ENCODE measurements at places on chromosomes 5 and 9.

DNA sequence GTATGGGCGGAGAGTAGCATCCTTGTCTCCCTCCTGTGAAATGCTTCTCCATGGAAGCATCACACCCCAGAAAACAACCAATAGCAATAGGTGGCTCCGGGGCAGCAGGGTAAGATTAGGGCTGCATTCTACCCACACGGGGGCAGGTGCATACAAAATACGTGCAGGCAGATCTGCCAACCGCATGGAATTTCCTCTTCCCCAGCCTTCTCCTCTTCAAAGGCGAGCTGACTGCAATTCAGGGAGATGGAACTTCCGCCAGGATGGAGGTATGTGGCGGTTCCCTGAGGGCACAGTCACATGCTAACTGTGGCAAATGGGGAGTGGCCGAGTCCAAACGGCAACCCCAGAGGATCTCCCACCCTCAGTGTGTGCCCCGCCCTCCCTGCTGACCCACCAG, 81.5 kb downstream of the LMNB1 start:
- DNase-seq, result no peak

GRCh38 chr9:125529589-125530515, 177.2 kb downstream of the MAPKAP1 start:
- DNase-seq, result no peak

DNA sequence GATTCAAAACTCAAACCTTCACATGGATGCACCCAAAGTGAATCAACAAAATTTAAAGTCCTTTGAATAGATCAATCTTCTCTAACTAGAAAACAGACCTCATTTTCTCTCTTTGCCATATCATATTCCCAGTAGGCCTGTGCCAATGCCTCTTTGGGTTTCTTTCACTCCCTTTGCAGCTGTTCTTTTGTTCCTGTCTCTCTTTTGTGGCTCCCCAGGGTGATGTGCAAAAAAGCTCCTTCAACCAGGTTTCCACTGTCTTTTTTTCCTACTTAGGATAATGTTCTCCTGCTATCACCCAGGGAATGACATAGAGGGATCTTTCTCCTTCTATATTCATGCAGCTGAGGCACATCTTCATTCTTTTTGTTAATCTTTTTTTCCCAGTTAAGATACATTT, 54.6 kb downstream of the MARCHF3 start:
- DNase-seq, result no peak

GRCh38 chr5:11037941-11038340, 276.9 kb upstream of the DAP start:
- no peak for DNase-seq

GRCh38 chr5:105134328-105134727, 1571.7 kb upstream of the NUDT12 start:
- no peak for DNase-seq

DNA sequence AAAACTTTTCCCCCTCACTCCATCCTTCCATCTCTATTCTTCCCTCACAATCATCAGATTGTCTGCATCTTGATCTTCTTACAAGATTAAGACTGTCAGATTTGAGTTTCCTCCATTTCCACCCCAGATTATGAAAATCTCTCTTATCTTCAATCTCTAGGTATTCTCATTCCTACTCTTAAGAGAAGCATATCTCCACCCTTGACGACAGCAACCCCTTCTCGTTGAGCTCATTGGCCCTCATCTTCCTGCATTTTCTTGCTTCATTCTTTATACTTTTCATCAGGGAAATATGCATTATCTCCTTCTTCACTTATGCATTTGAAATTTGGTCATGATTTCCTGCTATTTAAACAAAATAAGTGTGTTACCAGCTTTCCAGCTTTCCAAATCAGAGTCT, 301.3 kb downstream of the DNAH5 start:
- DNase-seq, result no peak

GRCh38 chr5:180160789-180161188, 48.2 kb downstream of the RASGEF1C start:
- DNase-seq, result no peak

DNA sequence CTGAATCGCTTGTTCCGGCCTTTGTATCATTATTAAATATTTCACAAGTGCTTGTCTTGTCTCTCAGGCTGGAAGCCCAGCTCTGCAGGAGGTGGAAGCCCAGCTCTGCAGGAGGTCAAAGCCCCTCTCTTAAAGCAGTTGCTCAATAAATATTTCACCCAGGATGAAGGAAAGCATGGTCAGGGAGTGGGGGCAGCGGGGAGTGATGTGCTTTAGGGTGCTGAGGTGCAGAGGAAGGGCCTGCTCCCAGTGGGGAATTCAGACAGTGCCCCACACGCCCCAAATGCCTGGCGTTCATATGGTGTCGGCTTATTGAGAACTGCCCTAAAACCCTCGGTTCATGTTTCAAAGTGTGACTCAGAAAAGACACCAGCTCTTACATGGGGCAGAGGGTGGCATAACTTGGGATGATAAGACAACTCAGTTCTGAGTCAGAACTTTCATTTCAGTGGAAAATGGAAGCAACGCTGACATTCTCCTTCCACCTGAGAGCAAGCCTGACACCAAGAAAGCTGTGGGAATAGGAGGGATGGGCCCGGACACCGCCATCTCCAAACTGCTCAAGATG, 114.3 kb upstream of the DAP start:
- no peak for DNase-seq

DNA sequence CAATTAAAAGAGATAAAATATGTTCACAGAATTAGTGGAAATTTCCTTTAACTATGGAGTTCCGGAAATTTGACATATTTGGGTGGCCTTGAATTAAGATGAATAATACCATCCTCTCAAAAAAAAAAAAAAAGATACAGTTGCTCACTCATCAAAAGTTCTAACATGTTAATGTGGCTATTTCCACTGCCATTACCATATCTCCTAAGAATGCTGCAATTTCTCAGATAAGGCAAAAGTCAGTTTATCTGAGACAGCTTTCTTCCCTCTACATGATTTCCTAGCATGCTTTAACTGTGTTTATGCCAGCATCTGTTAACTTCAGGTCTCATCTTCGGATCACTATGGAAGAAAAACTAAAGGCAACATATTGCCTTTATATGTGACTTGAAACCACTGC, 2.6 kb downstream of the FASTKD3 start:
- DNase-seq, result no peak

DNA sequence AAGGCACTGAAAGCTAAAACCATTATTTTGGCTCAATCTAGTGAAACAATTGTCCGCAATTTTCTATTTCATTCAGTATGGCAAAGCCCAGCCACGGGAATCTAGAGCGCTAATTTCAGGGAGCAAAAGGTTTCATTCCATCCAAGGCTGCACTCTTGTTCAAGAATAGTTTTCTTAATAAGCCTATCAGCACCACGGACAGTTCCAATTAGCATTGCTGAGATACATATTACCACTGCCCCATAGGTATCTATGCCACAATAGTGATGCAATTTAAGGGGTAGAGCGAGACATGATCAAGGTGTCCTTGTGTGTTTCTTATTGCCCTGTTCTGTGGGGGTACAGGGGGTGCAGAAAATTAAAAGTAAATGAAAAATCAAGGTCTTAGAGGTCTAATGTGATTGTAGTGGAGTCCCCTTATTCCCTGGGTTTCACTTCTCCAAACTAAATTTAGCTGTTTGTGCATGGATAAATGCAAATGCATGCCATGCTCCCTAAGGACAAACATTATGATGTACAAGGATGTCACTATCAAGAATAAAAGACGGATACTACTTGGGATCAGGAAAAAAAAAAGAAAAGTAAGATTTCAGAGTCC, 45.5 kb downstream of the SPOCK1 start:
- DNase-seq, result no peak

GRCh38 chr9:123296174-123296573, 27.8 kb upstream of the STRBP start:
- no peak for DNase-seq

DNA sequence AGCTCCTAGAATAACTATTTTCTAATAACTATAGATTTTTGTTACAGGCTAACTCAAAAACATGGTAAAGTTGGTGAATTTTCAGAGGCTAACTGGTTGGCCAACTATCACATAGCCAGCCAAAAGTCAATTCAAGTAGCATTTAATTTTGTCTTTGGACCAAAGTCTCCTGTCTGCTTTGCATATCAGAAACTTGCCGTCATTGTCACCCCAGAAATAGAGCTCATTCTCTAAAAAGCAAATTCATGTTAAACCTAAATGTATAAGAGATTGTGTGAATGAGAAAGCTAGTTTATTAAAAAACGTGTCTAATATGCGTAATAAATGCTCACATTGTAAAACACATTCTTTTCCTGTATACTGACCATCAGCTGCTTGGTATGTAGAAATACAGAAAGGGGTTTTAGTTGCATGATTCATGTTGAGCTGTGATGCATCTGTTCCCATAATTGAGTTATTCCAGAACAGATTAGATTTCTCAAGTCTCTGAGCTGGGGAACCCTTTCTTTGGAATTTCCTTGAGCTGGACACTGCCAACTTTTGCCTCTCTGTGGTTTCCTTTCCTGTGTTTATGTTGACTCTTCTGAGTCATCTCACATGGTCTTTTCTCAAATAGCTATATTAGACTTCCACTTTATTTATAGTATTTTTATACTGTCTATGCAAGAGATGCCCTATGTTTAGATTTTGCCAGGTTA, 7.3 kb downstream of the SRFBP1 start:
- DNase-seq, result no peak

DNA sequence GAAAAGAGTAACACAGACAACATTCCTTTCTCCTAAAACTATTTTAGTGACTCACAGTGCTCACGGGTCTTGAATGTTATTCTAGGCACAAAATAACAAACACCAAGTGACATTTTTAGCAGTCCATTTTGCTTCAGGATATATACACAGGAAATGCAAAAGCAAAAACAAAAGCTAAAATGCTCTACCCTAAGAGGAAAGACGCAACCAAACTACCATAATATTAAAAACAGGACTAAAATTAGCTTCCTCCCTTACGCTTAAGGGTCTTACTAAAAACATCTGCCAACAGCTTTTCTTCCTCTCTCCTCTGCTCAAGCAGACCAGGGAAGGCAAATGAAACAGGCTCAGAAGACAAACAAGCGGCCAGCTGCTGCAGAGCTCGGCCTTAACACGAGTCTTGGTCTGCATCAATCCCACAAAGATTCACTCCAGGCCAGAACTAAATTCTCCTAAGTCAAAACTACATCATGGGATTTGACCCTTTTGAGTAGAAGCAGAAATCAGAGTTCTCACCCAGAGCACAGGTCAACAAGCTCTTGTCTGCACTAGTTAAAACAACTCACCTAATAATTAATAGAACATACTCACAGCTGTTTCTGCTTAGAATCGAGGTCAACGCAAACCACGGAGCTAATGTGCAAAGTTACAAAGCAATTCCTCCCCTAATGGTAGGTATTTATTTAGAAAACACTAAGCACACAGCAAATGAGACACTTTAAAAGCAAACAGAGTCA, 62.3 kb downstream of the RAPGEF1 start:
- no peak for DNase-seq

DNA sequence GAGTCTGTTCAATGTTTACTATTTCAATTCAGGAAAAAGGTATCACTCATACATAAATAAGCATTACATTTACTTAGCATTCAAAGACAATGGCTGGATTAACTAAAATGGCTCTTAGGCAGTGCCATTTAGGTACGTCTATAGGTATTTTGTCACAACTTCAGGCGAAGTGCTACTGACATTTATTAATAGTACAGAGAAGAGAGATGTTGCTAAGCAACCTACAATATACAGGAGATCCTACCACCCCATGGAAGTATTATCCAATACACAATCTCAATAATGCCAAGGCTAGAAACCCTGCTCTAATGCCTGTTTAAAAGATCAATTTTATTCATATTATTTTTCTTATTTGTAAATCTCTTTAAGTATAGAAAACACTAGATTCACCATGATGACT, 76.0 kb downstream of the UBAP2 start:
- no peak for DNase-seq

DNA sequence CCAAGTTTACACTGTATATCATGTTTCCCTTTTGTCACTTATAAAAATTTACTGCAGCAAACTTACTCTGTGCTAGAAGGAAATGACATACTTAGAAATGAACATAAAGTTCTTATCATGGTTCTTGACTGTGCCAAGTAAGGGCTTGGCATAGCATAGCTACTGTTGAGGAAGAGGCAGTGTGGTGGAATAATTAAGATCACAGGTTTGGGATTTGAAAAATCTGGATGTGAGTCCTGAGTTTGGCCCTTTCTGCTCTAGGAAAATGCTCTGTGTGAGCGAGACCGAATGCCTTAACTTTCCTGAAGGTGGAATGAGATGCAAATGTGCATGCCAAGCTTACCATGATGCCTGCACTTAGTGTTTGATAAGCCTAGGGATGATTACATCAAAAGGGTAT, 99.5 kb downstream of the INSYN2B start:
- no peak for DNase-seq

GRCh38 chr9:78934880-78935279, 636.9 kb upstream of the TLE4 start:
- no peak for DNase-seq

DNA sequence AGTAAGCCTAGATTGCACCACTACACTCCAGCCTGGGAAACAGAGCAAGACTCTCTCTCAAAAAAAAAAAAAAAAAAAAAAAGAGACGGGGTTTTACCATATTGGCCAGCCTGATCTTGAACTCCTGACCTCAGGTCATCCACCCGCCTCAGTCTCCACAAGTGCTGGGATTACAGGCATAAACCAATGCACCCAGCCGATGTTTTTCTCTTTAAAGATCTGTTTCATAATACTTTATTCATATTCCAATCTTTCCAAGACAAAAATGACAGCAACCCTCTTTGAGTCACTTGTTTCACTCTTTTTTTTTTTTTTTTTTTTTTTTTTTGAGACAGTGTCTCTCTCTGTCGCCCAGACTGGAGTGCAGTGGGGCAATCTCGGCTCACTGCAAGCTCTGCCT, 13.6 kb upstream of the LMNB1 start:
- DNase-seq, result no peak

DNA sequence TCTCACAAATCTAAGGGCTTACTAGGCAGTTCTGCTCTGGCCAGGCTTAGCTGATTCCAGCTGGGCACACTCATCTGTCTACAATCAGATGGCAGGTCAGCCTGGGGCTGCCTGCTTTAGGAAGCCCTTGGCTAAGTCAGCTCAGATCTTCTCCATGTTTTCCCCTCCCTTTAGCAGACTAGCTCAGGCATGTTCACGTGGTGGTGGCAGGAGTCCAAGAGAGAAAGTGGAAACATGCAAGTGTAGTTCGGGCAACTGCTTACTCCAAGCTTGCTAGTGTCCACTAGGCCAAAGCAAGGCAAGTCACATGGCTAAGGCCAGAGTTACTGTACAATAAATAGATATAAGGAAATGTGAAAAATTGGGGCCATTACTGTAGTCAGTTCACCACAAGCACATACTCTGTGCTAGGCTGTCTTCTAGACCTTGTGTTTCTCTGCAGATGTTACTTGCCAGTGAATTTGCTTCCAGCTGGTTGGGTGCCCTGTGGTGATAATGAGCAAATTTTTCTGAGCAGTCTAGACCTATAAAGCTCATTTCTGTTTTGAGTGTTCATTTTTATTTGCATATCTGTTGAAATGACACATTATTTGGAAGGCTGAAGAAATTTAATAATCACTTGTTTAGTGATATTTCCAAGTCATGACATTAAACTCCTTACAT, 38.3 kb downstream of the RECK start:
- DNase-seq, result no peak

DNA sequence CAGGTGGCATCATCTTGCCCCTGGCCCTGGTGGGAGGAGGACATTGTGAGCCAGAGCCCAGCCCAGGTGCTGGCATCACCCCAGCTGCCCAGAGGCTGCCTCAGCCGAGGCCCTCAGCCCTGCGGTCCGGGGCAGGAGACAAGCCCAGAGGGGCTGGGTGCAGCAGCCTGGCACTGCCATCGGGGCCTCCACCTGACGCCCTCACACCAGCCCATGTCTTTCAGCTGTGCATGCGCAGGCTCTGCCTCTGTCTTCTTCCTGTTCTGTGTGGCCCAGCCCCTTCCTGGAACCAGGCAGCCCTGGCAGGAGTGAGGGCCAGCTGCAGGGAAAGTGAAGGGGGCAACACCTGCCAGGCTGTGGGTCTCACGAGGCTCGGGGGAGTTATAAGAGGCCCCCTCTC, 4.8 kb upstream of the CEL start:
- DNase-seq, result no peak
